ENCODE measurements at places on chromosomes 7 and 10.
A peak's percentile ranks its signal among the peaks of the same experiment; 100 is the strongest.

GRCh38 chr7:44998153-44998871 lies 1.7 kb upstream of the CCM2 start:
- no peak for DNase-seq

- no peak for DNase-seq
Measured at GRCh38 chr7:92135052-92135889, 994 bp upstream of the CYP51A1 start.

- DNase-seq, result no peak
Measured at GRCh38 chr10:18718991-18719390, 59.8 kb downstream of the ARL5B start.

- DNase-seq, result no peak
Measured at GRCh38 chr7:16463949-16464715, 1.4 kb downstream of the SOSTDC1 start.

DNA sequence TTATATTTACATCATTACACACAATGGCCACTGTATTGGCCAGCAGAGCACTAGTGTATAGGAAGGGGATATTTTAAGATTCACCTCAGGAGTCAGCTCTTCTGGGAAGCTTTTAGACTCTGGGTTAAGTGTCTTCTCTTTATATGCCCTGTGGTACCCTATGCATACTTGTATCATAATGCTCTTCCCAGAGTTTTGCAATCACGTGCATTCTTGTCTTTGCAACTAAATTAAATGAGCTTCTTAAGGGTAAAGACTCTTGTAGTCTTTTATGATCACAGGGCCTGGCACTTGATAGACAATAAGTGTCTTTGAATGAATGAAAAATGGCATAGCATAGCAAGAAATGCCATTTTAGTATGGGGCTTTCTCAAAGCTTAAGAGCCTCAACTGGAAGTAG lies 35.4 kb upstream of the ARMS2 start:
- DNase-seq, result no peak

- DNase-seq, result no peak
Measured at GRCh38 chr7:3218411-3219225, 82.4 kb upstream of the SDK1 start.

GRCh38 chr10:43074409-43074808 lies 2.5 kb upstream of the RET start:
- no peak for DNase-seq

- DNase-seq, result no peak
Measured at GRCh38 chr10:102405632-102406031, 10.1 kb downstream of the NFKB2 start.

DNA sequence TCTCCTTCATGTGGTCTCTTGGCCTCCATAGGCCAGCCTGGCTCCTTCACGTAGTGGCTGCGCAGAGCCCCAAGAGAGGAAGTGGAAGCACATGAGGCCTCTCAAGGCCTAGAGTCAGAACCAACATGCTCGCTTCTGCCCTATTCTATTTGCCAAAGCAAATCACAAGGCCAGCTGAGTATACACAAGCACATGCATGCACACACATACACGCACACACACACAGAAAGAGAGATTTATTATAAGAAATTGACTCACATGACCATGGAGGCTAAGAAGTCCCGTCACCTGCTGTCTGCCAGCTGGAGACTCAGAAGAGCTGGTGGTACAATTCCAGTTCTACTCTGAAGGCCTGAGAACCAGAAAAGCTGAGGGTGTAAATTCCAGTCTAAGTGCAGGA lies 64.3 kb upstream of the NRP1 start:
- DNase-seq, result no peak

DNA sequence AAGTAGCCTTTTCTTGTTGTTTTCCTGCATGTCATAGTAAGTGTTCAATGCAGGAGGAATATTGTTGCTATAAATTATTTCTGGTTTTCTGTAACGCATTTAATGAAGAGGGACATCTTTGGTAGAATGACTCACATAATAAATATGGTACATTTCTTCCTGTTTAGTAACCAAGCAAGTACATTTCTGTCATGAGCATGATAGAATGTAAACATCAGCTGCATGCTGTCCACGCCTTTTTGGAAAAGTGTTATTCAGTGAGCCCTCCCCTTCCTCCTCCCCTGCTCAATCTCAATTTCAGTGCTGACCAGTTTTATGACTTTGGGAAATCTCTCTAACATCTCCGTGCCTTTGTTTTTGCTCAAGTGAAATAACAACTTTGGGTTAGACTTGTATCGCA lies 664.0 kb downstream of the XPNPEP1 start:
- DNase-seq, result no peak

- no peak for DNase-seq
Measured at GRCh38 chr10:33798754-33799153, 464.3 kb upstream of the NRP1 start.

DNA sequence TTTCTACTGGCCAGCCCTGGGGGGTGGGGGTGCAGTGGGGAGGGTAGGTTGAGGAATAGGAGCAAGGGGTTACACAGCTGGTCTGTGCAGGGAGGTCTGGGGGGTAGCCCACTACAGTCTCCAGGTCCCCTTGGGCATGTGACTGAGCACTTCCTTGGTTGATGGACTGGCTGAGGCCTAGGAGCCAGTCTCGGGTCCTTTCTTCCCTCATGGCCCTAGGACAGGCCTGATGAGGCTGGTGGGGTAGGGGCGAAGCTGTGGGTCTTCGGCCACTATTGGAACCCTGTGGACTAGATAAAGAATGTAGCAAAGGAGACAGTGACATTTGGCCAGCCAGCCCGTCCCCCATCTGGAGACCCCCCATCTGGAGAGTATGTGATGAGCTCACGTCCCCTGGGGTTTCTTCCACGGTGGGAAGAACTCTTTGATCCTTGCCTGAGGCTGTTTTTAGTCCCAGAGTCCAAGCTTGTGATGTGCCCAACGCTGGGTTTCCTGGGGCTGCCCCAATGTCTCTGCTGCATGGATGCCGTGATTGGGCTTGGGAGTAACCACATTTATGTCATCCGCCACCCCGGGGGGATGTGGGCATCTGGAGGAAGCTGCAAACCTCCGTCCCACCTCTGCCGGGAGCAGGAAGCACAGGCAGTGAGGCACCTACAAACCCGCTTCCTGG lies 20.7 kb downstream of the FAM241B start:
- no peak for DNase-seq

DNA sequence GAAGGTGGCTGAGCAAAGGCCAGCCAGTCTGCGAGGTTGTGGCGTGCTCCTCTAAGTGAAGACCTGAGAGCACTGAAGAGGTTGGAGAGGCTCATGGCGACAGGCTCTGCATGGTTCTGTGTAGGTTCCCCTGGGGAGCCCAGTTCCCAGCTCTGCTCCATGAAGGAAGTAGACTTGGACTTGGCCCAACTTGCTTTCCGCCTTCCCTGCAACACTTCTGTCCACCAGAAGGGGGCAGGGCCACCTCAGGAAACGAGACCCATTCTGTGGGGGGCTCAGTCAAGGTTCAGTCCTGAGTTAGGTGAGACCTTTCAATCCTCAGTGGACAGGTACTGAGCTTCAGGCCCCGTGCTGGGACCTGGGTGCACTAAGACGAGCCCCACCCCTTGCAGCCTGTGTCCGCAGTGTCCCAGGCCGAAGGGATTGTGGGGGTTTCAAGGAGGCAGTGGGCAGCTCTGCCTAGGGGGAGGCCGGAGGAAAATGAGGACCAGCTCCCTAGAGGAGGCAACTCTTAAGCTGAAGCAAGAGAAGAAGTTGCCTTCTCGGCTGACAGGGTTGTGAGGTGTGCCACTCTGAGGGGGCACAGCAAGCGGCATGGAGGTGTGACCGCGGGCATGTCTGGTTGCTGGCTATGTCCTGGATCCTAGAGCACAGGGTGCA lies 15.0 kb upstream of the PCBD1 start:
- no peak for DNase-seq

DNA sequence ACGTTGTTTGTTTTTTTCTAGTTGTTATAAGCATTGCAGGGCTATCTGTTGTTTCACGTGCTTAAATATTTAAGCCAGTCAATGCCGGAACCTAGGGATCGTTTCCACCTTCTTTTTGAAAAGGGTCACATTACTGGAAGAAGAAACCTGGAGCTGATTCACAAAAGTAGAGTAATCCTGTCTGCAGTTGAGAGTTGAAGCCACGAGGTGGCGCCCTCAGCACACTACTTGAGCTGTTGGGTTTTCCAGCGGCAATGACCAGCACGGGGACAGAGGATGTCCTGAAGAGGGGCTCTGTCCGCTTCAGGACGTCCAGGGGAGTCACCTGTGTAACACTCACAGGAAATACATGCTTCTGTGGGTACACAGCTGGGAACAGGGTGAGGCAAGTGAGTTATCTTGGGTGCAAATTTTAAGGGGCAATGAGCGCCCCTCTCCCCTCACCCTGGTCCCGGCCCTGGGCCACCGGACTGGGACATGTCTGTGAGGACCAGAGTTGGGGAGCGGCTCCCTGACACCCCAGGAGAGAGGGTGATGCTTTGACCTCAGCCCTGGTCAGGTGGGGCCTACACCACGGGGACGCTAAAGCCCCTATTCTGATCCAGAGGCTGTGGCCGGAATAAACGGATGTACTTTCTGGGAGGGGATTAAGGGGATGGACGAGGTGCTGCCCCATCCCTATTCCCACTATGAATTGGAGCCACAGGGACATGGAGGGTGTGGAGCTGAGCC lies 26.3 kb upstream of the WDFY4 start:
- peak; percentile 26 for DNase-seq

DNA sequence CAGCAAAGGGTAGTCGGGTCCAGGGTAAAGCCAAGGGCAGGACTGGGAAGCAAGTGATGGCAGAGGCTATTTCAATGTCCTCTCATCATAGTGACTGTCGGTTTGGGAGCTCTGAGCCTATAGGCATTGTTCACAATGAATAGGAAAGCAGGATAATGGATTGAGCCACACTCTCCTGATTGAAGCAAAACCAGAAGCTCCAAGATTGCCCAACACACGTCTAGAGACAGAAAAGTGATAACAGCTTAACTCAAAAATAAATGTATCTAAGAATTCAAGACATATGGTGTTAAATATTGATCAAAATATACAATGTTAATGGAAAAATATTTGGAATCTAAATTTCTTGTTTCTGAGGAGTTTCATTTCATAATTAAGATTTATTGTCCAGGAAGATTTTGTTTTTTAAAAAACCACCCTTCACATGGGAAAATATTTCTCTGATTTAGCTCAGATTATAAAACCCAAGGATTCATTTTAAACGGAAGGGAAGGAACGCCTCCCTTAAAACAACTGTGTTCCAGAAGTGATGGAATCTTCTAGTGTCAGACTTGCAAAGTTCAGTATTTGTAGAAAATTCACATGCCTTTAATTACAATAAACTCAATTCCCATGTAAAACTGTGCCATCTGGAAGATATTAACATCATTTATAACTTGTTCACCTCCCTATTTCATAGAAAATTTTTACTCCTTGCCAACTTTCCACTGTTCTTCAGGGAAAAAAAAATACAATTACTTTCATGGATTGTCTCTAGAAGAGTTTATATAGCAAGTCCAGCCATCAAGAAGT lies 54.5 kb downstream of the NRP1 start:
- DNase-seq, result no peak

GRCh38 chr7:111677848-111678247 lies 115.6 kb upstream of the IMMP2L start:
- no peak for DNase-seq

DNA sequence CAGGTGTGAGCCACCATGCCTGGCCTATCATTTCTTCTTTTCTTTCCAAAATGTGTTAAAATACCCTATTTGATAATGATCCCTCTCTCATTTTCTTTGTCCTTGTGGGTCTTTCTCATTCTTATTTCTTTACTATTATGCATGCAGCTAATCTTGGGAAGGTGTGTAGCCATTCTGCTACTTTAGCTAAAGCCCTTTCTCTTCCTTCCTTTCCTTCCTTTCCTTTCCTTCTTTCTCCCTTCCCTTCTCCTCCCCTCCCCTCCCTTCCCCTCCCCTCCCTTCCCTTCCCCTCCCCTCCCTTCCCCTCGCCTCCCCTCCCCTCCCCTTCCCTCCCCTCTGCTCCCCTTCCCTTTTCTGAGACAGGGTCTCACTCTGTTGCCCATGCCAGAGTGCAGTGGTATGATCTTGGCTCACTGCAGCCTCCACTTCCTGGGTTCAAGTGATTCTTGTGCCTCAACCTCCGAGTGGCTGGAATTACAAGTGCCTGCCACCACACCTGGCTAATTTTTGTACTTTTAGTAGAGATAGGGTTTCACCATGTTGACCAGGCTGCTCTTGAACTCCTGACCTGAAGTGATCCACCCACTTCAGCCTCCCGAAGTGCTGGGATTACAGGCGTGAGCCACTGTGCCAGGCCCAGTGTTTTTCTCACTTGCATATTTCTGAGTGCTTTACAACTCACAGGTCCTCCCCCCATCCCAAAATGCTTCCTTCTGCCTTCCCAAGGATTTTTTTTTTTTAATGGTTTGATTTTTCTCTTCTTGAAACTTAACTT lies 42.3 kb downstream of the HIP1 start:
- no peak for DNase-seq

GRCh38 chr7:84183741-84184140 lies 10.8 kb downstream of the SEMA3A start:
- no peak for DNase-seq

DNA sequence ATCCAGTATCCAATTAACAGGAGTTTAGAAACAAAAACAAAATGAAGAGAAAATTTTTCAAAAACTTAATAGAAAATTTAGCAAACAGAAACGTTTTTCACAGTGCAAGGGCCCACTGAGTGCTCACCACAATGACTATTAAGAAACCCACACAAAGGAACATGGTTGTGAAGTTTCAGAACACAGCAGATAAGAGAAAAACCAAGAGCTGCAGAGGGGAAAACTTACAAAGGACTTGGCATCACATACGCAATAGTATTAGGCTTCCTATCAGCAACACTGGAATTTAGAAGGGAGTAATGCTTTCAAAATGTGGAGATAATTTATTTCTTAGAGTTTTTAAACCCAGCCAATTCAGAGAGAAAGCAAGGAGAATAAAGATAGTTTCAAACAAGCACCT lies 1.7 kb upstream of the C7orf25 start:
- no peak for DNase-seq

DNA sequence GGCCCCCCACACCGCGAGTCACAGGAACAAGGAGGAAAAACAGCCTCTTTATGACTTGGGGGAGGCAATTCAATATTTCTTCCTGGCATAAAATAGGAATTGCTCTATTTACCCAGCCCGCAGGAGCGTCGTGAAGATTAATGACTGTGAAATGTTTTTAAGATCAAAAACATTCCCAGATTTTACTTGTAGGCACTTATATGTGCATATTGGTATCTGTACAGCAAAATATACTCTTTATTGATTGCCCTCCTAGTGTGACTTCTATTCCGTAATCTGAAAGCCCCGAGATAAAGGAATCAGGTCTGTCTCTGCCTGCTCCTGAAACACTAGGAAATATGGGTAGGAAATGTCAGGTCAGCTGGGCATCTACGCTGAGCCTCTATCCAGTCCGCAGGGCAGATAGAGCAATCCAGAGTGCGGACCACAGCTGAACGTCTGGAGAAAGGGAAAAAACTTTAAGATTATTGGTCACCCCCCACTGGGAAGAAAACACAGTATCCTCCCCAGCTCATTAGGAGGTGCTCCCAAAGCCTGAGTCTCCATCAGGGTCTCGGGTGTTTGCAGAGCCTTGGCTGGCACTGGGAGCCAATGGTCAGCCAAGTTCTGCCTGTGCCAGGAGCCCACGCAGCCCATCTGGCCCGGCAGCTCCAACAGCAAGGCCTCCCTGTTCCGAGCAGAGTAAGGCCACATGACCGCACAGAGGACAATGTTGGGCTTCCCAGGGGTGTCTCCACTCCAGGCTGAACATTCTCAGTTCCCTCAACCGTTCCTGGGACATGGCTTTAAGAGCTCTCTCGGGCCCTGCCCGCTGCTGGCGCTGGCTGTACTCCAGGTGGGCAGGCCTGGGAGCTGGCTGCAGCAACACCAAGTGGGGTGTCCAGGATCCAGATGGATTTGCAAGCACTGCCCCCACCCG lies 7.7 kb downstream of the CTBP2 start:
- DNase-seq, result no peak
